ENCODE measurements at places on chromosomes 1 and 21.

- DNase-seq, result no peak
These were observed 39.1 kb upstream of the WASF2 start for GRCh38 chr1:27528818-27529703.

- no peak for DNase-seq
These were observed 88.7 kb downstream of the ITPKB start for GRCh38 chr1:226650236-226650841.

GRCh38 chr1:58804853-58805565, 21.2 kb upstream of the JUN start:
- DNase-seq, result no peak

- no peak for DNase-seq
These were observed 1.7 kb downstream of the HLX start for GRCh38 chr1:220880726-220881506.

DNA sequence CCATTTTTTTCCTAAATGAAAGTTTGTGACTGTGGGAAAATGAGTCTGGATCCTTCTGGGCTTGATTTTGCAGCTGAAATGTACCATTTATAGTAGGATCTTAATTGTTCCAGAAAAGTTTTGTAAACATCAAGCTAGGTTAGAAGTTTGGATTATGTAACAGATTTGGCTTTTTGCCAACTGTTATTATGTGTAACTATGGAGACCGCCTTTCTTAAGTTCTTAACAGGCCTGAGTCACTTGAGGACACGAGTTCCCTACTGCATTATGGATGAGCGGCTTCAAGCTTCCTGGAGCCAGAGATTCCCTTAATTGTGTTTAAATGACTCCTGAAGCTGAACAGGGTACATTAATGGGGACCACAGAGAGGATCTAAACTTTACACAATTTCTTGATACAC, 22.2 kb downstream of the SLC25A33 start:
- DNase-seq, result no peak

Data from germinal center (tissue), 1 donor.